ENCODE measurements at places on chromosomes 5 and 9. TPM values are rescaled to one million over a fixed set of nuclear protein-coding genes. Genes with fewer than 3 reads are reported as not detected.

IL7R gene
- 12.2 TPM for total RNA-seq

PCDHB8 gene
- total RNA-seq = not detected

NPR2 gene
- 6.9 TPM for total RNA-seq

ZNF483 gene
- not detected for total RNA-seq

NIM1K gene
- 0.02 TPM for total RNA-seq

ANKRD31 gene
- 0.13 TPM for total RNA-seq

SPAAR gene
- 0.23 TPM for total RNA-seq

FOXI1 gene
- not detected for total RNA-seq

CFAP77 gene
- total RNA-seq = not detected

HTR4 gene
- total RNA-seq = not detected

WNK2 gene
- total RNA-seq = not detected

PCDHB5 gene
- total RNA-seq = 0.90 TPM

SIT1 gene
- not detected for total RNA-seq

TAF1L gene
- total RNA-seq = not detected

PJA2 gene
- 26.2 TPM for total RNA-seq

CYLC2 gene
- not detected for total RNA-seq

SMIM33 gene
- total RNA-seq = not detected

RGS7BP gene
- total RNA-seq = not detected

MZB1 gene
- total RNA-seq = not detected

CTSV gene
- 0.37 TPM for total RNA-seq

HAPLN1 gene
- not detected for total RNA-seq

WDR31 gene
- 0.43 TPM for total RNA-seq

JAKMIP2 gene
- total RNA-seq = 1.2 TPM

MLANA gene
- total RNA-seq = not detected

PCDHB13 gene
- total RNA-seq = not detected

ZFR gene
- total RNA-seq = 83.1 TPM

PCDHA11 gene
- not detected for total RNA-seq

CARTPT gene
- not detected for total RNA-seq

INSL6 gene
- total RNA-seq = not detected

SLC45A2 gene
- not detected for total RNA-seq

SAPCD2 gene
- total RNA-seq = 69.2 TPM

TAF11L10 gene
- not detected for total RNA-seq

FAT2 gene
- total RNA-seq = 0.07 TPM

ADRB2 gene
- total RNA-seq = 0.11 TPM

MAP1B gene
- total RNA-seq = 75.1 TPM

HSPA9 gene
- 469 TPM for total RNA-seq

JAK2 gene
- total RNA-seq = 3.9 TPM

DDX4 gene
- not detected for total RNA-seq

SLC34A3 gene
- total RNA-seq = not detected

MYMK gene
- total RNA-seq = not detected

NIPBL gene
- total RNA-seq = 9.3 TPM

PCDHA5 gene
- total RNA-seq = not detected

IFNA13 gene
- not detected for total RNA-seq

PLAC8L1 gene
- not detected for total RNA-seq

GPX8 gene
- total RNA-seq = 48.7 TPM

ANKRD34B gene
- not detected for total RNA-seq

KIF4B gene
- total RNA-seq = not detected

EIF4E1B gene
- total RNA-seq = not detected

KLHL3 gene
- total RNA-seq = 0.47 TPM

FAM153A gene
- 1.4 TPM for total RNA-seq

CAMK2A gene
- not detected for total RNA-seq

PFN3 gene
- total RNA-seq = not detected

Data from HT1080 (cell line).